ENCODE measurements at places on chromosomes 4 and X.

DNA sequence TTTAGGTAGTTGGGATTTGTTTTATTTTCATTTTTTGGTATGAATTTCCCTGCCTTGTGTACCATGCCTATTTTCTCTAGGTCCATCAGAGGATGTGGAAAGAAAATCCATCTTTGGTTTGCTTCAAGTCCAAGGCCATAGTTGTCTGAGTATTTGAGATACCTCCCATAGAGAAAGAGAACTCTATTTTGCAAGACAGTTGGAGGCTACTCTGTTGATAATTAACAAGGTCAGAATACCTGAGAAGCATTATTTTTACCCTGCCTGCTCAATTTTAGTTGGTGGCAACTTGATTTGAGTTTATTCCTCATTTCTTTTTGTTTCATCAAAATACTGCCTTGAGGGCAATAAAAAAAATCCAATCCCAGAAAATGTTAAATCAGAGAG is 30.8 kb downstream of the BMP3 start:
- no peak for DNase-seq

GRCh38 chrX:943035-943434 is 269.4 kb downstream of the CRLF2 start:
- no peak for DNase-seq

DNA sequence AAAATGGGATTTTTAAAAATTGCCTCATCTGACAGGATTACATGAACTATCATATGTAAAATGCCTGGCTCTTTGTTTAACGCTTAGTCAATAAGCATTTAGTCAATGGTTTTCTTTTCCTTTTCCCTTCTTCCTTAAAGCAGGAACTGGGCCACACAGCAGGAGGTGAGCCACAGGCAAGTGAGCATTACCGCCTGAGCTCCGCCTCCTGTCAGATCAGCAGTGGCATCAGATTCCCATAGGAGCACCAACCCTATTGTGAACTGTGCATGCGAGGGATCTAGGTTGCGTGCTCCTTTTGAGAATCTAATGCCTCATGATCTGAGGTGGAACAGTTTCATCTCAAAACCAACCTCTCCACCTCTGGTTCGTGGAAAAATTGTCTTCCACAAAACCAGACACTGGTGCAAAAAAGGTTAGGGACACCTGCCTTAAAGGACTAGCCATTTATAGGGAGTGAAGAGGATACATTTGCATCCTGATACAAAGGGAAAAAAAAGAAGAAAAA is 306.1 kb downstream of the FBXW7 start:
- no peak for DNase-seq

- DNase-seq = no peak
These were observed 12.2 kb downstream of the SPOCK3 start for GRCh38 chr4:167222099-167222498.

DNA sequence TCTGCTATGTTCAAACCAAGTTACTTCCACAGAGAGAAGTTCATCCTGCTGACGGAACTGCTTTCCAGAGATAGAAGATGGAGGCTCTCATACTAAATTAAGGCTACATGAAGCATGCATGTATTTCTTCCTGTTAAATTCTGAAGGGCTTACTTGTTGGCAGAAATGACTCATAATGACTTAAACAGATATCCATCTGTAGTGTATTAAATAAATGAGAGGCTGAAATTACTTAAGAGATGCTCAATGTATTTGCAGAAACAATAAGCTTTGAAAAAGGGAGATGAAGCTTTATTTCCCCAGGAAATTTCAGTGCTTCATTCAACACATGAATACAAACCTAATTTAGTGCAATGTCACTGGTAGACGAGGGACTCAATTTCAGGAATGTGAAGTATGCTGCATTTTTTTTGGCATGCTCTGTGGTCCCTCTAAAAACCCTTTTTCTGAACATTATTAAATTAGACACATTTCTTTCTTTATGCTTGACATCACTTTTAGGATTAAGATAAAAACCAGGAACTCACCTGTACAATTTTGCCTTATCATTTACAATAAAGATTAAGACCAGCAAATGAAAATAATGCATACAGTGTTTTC is 759.1 kb upstream of the POU3F4 start:
- peak; percentile 44 for DNase-seq

DNA sequence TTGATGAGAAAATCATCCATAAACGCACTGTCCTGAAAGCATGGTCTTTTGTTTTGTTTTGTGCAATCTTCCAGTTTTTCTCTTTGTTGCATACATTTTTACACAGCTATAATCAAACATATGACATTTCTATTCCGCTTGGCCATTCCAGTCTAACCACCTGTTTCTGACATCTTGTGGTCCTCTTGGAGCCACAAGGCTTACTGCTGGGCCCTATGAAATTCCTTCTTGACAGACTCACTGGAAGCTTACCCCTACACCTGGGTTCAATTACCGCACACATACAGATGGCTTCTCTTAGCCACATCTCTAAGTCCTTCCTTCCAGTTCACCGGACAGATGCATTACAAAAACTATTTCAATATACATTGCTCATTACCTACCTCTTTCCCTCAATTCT is 72.4 kb downstream of the PAPSS1 start:
- DNase-seq = peak; percentile 47

GRCh38 chr4:41832961-41833360 is 84.4 kb upstream of the PHOX2B start:
- no peak for DNase-seq

- DNase-seq = no peak
These were observed 326.7 kb downstream of the GUCY2F start for GRCh38 chrX:109155161-109155560.

DNA sequence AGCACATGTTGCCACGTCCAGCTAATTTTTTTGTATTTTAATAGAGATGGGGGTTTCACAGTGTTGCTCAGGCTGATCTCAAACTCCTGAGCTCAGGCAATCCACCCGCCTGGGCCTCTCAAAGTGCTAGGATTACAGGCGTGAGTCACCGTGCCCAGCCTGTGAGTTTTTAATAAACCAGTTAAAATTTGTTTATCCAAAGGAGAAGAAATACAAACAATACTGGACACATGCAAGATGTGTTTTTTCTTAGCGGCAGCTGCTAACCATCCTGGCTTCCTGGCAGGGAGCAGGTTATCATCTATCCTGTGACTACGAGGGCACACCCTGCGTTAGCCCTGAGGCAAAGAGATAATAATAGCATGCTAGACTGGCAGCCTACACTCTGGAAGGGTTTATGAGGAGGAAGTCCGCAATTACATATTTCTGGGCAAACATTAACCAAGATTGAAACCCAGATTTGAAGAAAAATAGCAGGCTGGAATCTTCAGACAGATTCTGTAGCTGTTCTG is 191.4 kb downstream of the SPRY1 start:
- DNase-seq = peak; percentile 58

GRCh38 chrX:103687073-103687695 is 685 bp upstream of the MORF4L2 start:
- no peak for DNase-seq

DNA sequence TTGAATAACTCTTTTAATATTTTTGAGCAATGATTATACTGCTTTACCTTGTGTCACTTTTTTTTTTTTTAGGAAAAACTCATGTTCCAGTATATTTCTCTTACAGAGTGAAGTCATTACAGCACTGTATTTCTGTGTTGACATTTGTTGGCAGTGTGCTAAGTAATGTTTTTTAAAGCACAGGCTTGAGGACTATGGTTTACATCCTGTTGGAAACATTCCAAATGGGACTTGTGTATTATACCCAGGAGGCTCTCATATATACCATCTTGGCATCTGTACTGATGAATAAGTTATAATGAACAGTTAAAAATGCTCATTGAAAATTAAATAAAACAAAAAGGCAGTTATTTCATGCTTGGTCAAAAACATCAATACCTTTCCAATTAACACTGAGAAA is 33.8 kb downstream of the CEP44 start:
- DNase-seq = no peak

Measured in fibroblast of lung (primary cell).